ENCODE measurements at places on chromosomes 13 and 19.

DNA sequence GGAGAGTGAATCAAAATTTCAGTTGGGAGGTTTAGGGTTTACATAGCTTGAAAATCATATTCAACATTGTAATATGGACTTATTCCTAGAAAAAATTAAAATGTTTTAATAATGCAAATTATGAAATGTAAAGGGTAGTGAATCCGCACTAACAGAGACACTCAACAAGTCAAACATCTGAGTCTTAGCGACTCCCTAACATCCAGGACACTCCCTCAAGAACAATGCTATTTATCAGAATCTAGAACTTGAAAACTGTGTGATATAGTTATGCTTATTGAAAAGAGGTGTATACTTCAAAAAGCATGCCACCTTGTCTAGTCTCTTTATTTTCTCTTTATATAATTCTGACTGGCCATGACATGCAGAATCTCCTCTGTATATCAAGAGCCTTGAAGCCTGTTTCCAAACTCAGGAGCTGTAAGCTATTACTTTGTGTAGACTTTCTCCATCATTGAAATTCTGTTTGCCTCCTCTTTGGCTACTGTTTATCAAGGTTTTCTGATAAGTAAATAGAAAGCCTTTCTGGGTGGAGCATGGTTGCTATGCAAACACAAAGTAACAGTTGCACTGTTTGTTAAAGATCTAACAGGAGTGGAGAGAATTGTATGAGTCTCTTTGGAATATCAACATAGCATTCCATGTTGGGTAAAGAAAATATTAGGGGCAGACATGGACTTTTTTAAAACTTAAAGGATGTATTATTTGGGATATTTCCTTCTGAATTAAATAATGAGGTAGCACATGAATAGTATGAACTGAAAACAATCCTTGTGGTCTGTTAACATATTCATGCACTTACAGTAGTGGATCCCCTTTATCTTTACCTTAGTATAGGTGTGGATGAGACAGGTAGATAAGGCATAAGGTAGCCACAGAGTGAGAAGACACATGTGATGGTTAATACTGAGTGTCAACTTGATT lies 56.4 kb upstream of the MBNL2 start:
- DNase-seq: no peak

DNA sequence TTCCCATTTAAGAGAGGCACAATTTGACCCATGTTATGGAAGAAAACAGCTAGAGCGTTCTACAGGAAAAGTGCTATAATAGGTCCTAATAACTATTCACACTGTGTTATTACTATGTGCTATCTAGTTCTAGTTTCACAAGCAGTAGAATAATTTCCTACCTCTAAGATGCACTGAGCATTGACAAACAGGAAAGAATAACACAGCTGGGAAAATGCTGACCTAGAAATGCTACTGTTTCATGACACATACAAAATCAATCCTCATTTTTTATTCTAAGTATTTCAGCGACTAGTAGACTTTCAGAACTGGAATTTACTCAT lies 259.5 kb downstream of the ITGBL1 start:
- no peak for DNase-seq

- DNase-seq: no peak
Observed at GRCh38 chr19:32672841-32673240, 2.1 kb downstream of the ANKRD27 start.

- no peak for DNase-seq
Observed at GRCh38 chr19:16316506-16316882, 8.1 kb upstream of the KLF2 start.

GRCh38 chr19:7078008-7078407 lies 8.5 kb downstream of the ZNF557 start:
- DNase-seq: no peak

Data from stimulated activated CD8-positive, alpha-beta memory T cell treated with anti-CD3 and anti-CD28 coated beads, Interleukin-12 subunit alpha, Interleukin-12 subunit beta, amount 100 ng/mL, for 4 hours (primary cell).